ENCODE measurements at places on chromosomes 13 and 19.

- no peak for DNase-seq
Measured at GRCh38 chr13:44148159-44148914, 225.3 kb upstream of the SERP2 start.

DNA sequence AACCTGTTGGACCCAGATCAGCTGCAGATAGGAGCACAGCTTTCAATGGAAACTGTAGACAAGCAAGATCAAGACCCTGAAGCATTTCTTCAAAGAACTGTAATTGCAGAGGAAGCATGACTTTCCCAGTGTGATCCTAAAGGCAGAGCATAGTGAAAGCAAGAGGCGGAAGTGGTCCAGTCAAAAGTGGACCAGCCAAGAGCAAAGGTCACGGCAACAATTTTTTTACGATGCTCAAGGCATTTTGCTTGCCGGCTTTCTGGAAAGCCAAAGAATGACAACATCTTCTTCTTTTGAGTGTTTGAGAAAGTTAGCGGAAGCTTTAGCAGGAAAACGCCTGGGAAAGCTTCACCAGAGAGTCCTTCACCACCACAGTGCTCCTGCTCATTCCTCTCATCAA, 111.6 kb downstream of the RNF17 start:
- no peak for DNase-seq

- no peak for DNase-seq
Measured at GRCh38 chr13:96090240-96091101, 564 bp downstream of the HS6ST3 start.

DNA sequence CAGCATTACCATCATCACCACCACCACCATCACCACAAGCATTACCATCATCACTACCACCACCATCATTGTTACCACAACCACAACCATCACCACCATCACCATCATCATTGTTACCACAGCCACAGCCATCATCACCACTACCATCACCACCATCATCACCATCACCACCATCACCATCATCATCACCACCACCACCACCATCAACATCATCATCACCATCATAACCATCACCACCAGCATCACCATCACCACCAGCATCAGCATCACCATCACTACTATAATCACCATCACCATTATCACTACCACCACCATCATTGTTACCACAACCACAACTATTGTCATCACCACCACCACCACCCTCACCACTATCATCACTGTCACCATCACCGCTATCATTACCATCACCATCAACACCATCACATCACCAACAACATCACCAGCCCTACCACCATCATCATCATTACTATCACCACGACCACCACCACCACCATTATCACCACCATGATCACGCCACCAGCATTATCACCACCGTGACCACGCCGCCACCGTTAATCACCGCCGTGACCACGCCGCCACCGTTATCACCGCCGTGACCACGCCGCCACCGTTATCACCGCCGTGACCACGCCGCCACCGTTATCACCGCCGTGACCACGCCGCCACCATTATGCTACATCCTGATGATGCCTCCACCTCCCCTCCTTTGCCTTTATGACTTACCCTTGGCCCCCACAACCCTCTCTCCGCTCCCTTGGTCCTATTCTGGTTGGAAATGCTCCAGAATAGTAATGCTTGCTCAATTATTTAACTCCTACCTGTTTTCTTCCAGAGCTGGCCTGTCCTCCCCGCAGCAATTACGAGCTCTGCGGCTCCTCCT, 10.0 kb upstream of the FXYD3 start:
- no peak for DNase-seq

- no peak for DNase-seq
Measured at GRCh38 chr13:99258210-99258860, at the start of gene GPR18. TSS of gene GPR18 (minus strand) at chr13:99258379. CDS start at chr13:99255872, 2,507 bp downstream.

- no peak for DNase-seq
Measured at GRCh38 chr19:52391135-52391534, 6.5 kb upstream of the ZNF528 start.

DNA sequence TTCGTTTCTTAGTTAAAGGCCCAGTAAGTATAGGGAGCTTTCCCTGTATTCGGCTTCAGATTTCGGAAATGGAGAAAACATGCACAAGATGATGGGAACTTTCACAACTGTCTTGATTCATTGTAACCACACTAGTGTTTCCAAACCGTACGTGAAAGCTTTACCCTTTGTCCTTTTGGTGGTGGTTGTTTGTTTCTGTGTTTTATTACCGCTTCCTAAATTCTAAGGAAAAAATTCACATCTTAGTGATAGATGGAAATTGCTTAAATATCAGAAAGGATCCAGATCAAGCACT, 504 bp upstream of the VWA8 start:
- no peak for DNase-seq

DNA sequence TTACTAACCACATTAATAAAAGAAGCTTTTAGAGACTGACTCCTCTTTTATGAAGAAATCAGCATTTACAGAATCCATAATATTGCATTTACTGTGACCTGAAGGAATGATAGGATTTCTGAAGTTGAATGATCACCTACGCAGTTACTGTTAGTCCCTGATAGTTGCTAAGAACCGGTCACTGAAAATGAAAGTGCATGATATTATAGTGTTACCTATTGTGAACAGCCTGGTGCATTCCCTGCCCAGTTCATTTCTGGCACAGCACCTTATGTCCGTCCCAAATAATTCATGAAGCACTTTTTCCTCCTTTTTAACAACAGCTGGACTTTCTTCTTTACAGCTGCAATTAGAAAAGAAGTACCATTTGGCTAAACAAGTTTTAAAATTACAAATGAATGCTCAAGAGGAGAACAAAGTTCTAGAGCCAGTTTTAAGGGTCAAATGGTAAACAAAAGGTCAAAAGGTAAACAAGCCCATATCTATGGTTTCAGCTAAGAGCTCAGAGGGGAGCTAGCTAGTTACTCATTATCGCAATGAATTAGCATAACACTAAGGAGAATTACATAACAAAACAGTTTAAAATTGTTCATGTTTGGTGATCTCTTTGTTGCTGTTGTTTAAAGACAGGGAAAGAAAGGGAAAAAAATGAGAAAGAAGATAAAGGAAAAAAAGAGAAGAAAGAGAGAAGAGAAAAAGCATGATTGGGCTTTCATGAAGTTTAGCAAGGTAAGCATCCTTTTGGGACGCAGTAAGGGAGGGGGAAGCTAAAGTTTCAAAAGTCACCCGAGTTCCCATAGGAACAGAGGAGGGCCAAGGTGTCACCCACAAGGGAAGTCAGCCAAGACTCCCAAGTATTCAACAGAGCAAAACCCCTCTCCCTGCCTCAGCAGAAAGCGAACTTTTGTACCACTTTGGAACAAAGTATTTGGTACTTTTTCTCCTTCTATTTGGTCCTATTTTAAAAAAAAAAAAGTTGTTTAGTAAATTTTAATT, 50.2 kb downstream of the FLT3 start:
- DNase-seq: no peak

DNA sequence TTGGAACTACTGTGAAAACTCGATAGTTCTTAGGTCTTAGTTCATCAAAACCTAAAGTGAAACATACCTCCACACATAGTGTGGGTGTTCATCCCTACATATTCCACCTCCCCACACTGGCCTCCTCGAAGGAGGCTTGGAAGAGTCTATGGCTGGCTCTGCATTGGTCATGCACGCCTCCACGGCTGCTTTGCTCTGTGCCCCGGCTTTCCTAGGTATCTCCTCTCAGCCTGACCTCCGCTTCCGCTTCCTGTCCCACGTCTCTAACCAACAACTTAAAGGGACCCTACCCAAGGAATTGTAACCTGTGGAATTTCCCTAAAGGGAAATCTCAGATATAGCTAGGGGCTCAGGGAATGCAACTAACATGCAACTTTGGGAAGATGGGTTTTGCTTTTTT, 79.7 kb upstream of the MBNL2 start:
- DNase-seq: no peak

DNA sequence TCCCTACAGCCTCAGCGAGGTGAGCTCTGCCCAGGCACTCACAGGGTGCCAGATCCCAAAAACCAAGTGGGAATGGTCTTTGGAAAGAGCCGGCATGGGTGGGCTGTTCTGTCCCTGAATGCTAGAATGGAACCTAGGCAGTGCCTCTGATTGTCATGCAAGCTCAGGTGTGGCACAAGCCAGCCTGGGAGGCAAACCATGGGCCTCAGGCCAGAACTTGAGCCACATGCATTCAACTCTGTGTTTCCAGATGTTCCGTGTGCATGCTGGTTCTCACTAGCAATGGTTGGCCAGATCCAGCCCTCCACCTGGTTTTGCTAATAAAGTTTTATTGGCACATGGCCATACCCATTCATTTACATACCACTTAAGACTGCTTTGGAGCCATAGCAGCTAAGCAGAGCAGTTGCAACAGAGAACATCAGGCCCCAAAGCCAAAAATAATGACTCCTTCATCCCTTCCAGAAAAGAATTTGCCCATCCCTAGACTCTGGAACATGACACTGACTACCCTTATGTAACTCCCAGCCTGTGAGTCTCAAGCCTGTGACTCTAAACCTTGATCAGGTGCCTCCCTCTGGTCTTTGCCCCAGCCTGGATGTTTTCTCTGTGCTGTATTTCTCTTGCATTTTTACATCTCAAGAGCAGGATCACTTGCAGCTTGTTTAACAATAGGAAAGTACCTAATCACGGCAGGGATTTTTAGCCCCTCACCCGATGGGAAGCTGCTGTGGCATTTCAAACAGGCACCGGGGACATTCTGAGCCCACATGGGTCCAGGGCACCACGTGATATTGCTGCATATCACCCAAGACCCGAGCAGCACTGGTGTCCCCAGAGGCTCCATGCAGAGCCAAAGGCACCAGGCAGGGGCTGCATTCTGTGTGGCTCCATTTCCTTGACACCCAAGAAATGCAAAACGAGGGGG, 55.4 kb upstream of the USE1 start:
- no peak for DNase-seq

DNA sequence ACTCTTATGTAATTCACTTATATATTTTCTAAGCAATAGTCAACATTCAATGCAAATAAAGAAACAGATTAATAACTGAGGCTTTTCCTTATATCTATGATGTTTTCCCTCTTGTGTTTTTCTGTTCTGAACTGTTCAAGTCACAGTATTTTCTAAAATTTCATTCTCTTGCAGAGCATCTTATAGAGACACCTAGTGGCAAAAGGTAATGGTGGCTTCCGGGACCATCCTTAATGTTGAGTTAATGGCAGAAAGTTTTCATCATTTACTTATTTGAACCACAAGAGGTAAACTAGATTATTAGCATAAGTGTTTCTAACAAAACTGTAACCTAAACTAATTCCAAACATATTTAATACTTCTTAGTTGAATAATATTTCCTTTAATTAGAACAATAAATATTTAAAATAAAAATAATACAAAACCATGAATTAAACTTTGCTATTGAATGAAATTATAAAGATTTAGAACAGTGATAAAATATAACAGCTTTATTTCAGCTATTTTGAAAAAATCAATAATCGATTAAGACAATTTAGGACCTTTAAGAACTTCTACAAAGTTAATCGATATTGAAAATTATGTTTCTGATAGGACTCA, 1.7 kb upstream of the SLITRK5 start:
- DNase-seq: no peak

DNA sequence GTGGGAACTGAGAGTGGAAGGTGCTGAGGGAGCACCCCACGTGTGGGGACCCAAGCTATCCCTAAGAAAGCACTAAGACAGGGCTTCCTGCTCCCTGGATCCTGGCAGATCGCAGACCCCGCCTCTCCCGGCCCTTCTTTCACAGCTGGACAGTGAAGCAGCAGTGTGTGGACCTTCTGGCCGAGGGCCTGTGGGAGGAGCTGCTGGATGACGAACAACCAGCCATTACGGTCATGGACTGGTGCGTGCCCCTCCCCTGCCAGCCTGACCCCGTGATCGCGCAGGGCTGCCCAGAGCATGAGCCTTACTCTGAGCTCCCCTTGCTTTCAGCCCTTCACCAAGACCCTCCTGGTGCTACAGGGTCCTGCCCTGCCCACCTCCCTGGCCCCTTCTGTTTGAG, 2.3 kb downstream of the NCCRP1 start:
- no peak for DNase-seq

DNA sequence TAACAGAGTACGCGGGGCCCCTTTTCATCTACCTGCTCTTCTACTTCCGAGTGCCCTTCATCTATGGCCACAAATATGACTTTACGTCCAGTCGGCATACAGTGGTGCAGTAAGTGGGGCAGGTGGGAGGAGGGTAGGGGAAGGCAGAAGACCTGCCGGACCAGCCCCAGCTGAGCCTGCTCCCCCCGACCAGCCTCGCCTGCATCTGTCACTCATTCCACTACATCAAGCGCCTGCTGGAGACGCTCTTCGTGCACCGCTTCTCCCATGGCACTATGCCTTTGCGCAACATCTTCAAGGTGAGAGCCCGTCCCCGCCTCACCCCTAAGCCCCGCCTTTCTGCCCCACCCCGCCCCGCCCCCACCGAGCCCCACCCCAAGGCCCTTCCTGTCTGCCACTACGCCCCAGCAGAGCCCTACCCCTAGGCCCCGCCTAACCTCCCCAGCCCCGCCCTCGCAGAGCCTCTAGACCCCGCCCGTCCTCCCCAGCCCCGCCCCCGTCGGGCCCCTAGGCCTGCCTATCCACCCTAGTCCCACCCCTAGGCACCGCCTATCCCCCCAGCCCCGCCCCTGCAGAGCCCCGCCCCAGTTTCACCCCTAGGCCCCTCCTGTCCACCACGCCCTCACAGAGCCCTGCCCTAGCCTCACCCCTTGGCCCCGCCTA, 7.7 kb downstream of the NDUFB7 start:
- peak; percentile 47 for DNase-seq

DNA sequence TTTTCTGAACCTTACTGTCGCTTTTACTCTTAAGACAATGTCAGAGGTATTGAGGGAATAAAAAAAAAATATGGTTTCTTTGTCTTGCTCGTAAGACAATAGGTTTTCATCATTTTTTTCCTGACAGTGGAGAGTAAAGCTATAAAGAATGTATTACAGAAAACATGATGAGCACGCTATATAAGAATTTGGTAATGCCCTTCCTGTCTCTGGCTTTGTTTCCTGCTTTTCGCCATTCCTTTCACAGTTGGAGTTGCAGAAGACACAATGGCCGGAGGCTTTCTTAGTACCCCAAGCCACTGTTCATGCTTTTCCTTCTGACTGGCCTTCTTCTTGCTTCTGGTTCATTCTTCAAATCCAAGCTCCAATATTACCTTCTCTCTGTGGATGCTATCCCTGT, 101.0 kb upstream of the DACH1 start:
- DNase-seq: no peak

GRCh38 chr13:111568290-111568689, 247.8 kb downstream of the TEX29 start:
- no peak for DNase-seq

- no peak for DNase-seq
Measured at GRCh38 chr13:50726164-50726563, 117.3 kb downstream of the DLEU7 start.

DNA sequence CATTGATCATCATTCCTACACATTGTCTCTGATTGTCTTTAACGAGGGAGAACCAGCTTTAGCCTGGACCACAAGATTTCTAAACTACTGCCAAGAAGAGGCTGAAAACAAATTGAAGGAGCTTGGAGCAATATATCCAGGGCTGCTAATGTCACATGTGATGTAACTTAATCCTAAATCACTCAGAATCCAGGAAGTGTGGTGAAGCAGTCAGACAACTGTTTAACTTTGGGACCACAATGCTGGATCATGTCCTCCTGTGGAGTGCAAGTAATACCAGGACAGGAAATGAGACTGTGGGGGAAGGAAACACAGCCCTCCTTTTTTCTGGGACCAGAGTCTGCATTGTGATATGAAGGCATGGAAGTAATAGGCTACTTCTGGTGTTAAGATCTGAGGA, 430.2 kb downstream of the KCTD12 start:
- DNase-seq: no peak

GRCh38 chr13:93318534-93319254, 92.1 kb downstream of the GPC6 start:
- no peak for DNase-seq

GRCh38 chr19:6821639-6822310, 49.3 kb downstream of the VAV1 start:
- DNase-seq: no peak

GRCh38 chr13:83297586-83298290, 584.5 kb downstream of the SLITRK1 start:
- no peak for DNase-seq
